Muscle of back (tissue), 13 donors: ENCODE measurements at places on chromosomes 1 and 21. TPM values are rescaled to one million over a fixed set of nuclear protein-coding genes. Genes with fewer than 3 reads are reported as not detected.

- DNase-seq: no peak
Observed at GRCh38 chr1:92346866-92347640, 48.2 kb downstream of the RPAP2 start.

The GBP5 gene
- polyA plus RNA-seq: 0.67 TPM

The PRAMEF15 gene
- not detected for polyA plus RNA-seq

GRCh38 chr1:47201179-47201578 is 11.3 kb upstream of the PDZK1IP1 start:
- DNase-seq: peak; percentile 46

- peak; percentile 55 for DNase-seq
Observed at GRCh38 chr1:178371933-178372388, 124.8 kb downstream of the CLEC20A start.

GRCh38 chr1:163013826-163014600 is 55.1 kb upstream of the RGS4 start:
- DNase-seq: no peak

GRCh38 chr1:22315315-22316078 is 136.2 kb upstream of the ZBTB40 start:
- DNase-seq: no peak

- no peak for DNase-seq
Observed at GRCh38 chr1:230049731-230050130, 17.3 kb upstream of the GALNT2 start.

DNA sequence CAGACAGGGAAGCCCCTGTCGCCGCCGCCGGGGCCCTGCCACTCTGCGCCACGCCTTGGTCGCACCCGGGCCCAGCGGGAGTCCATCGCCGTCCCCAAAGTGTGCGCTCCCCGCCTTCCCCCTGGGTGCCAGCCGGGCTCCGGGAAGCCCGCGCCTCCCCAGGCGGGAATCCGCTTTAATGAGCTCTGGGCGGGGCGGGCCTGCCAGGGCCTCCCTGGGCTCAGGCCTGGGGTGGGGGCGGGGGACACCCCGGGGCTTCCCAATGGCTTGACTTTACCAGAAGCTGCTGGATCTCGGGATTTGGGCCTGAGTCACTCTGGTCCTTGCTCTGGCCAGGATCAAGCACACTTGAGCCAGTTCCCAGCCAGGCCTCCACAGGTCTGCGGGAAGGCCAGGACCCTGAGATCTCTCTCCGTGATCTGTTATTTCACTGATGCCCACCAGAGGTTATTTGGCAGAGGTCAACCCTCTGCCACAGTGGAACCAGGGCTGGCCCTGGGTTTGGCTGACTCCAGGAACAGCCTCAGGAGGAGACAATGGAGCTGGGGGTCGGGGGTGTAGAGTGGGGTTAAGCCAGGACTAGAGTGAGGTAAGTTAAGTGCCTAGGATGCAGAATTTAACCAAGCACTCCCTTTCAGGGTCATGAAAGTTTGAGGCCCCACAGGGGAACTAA is 178.4 kb upstream of the EDN2 start:
- peak; percentile 58 for DNase-seq

- DNase-seq: no peak
Observed at GRCh38 chr1:40162753-40163441, 1.7 kb downstream of the RLF start.
